ENCODE measurements at places on chromosomes 1 and 21. TPM values are rescaled to one million over a fixed set of nuclear protein-coding genes. Genes with fewer than 3 reads are reported as not detected.

- peaks cover 8% of the 10 kb centered on the region for H3K4me1 ChIP-seq
- no peaks in the 10 kb centered on the region for H3K27me3 ChIP-seq
- no peak overlapping the region for H3K4me3 ChIP-seq
- no peak overlapping the region for H3K27ac ChIP-seq
Observed at GRCh38 chr21:46221664-46222435, 6.7 kb downstream of the LSS start.

- DNase-seq: no peak
- H3K4me1 ChIP-seq: no peaks in the 10 kb centered on the region
- no peak overlapping the region for H3K4me3 ChIP-seq
- H3K27ac ChIP-seq: no peak overlapping the region
- H3K27me3 ChIP-seq: no peaks in the 10 kb centered on the region
Observed at GRCh38 chr1:43880604-43881003, 53.0 kb upstream of the ARTN start.

DNA sequence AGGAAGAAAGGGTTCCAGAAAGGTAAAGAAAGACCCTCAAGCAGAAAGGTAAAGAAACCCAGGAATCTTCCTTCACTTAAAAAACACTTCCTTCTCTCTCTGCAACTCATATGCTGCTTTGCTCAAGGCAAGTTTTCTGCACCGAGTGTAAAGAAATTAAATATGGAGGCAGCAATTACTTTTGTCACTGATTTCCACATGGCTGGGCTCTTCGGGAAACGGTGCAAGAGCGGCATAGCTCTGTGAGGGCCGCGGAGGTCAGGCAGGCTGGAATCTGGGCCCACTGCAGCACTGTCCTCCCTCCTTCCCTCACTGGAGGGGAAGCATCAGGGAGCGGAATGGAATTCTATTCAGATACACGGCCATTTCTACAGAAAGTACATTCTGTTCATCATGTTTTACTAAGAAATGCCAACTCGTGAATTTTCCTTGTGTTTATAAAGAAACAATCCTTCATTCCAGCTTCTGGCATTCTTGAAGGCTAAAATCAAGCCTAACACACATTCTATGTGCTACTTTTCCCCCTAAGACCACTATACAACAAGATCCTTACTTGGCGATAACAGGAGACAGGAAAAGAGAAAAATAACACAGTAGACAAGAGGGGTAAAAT lies 212.2 kb downstream of the SIPA1L2 start:
- DNase-seq: no peak
- no peak overlapping the region for H3K27ac ChIP-seq
- H3K4me3 ChIP-seq: no peak overlapping the region
- no peaks in the 10 kb centered on the region for H3K27me3 ChIP-seq

DNA sequence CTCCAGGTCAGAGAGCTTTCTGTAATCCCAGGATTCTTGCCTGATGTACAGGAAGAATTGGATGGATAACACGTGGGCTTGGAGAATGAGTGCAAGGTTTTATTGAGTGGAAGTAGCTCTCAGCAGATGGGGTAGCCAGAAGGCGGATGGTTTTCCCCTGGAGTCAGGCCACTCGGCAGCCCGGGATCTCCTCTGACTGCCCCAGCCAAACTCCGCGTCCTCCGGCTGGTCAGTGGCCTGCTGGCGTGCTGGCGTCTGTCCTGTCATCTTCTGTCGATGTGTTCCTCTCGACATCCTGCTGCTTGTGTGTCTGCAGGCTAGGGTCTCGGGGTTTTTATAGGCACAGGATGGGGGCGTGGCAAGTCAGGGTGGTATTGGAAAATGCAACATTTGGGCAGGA lies 27.4 kb upstream of the GJA9 start:
- no peaks in the 10 kb centered on the region for H3K27me3 ChIP-seq
- no peak overlapping the region for H3K27ac ChIP-seq
- no peaks in the 10 kb centered on the region for H3K36me3 ChIP-seq
- H3K4me1 ChIP-seq: no peaks in the 10 kb centered on the region
- H3K4me3 ChIP-seq: no peak overlapping the region
- DNase-seq: no peak

DNA sequence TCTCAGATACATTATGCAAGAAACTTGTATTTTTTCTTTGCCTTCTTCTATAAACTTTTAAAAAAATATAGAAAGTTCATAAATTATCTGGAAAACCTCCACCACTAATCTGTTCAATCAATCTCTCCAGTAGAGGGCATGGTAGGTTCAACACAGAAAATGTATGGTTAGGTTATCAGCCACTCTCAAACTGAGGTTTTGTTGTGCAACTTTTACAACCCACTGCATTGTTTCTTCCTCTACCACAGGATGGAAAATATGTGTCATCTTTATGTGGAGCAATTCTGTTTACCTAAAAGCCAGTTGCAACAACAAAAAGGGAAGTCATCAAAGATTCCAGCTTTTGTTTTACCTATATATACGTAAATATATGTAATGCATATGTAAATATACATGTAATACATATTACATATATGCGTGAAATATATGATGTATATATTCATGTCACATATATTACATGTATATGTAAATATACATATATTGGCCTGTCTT lies 3.0 kb upstream of the RGS2 start:
- H3K36me3 ChIP-seq: no peaks in the 10 kb centered on the region
- H3K27me3 ChIP-seq: no peaks in the 10 kb centered on the region
- H3K4me1 ChIP-seq: no peaks in the 10 kb centered on the region

LCE1A gene
- not detected for total RNA-seq

HOOK1 gene
- total RNA-seq: 42.9 TPM
